GM03348 (cell line): ENCODE measurements at places on chromosomes 12 and 14.
A peak's percentile ranks its signal among the peaks of the same experiment; 100 is the strongest.

- no peak for DNase-seq
These were observed 1035.9 kb downstream of the TRHDE start for GRCh38 chr12:73308079-73308478.

DNA sequence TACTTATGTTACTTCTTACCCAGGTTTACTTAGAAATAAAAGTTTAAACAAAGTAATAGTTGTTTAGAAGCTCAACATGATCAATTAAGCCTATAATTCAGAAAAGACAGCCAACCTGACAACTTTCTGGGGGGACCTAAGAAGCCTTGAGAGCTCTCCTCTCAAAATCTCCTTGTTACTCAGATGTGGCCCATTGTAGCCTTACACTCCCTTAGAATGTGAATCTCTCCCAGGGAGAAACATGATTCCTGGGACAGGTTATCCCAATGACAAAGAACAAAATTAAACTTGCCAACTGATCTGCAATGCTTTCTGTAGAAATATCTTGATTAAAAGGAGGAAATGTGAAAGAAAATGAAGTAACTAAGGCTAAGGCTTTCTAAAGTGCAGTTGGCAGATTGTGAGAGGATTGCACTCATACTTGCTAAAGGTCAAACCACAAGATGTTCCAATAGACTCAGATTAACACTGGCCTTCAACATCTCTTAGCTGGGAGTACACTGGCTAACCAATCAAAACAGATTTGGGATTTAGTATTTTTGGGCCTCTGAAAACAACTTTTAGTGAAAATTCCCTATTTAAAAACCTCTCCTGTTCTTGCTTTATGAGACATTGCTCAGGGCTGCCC, 72.3 kb upstream of the TMX1 start:
- peak; percentile 37 for DNase-seq

DNA sequence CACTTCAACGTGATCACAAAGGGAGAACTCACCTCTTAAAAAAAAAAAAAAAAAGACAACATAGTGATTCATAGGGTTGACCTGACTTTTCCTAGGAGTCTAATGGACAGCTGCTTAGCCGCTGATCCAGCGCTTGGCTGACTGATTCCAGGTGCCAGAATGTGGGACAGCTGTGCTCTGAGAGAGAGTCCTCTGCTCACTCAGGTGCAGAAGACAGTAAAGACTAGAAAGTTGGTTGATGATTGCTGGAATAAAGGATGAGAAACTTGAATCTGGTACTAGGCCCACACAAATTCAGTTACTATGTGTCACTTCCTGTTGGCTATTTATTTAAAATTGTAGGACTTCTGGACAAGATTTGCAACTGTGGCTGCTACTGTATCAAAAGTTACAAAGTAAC, 229.4 kb downstream of the CHST11 start:
- DNase-seq, result peak; percentile 55

DNA sequence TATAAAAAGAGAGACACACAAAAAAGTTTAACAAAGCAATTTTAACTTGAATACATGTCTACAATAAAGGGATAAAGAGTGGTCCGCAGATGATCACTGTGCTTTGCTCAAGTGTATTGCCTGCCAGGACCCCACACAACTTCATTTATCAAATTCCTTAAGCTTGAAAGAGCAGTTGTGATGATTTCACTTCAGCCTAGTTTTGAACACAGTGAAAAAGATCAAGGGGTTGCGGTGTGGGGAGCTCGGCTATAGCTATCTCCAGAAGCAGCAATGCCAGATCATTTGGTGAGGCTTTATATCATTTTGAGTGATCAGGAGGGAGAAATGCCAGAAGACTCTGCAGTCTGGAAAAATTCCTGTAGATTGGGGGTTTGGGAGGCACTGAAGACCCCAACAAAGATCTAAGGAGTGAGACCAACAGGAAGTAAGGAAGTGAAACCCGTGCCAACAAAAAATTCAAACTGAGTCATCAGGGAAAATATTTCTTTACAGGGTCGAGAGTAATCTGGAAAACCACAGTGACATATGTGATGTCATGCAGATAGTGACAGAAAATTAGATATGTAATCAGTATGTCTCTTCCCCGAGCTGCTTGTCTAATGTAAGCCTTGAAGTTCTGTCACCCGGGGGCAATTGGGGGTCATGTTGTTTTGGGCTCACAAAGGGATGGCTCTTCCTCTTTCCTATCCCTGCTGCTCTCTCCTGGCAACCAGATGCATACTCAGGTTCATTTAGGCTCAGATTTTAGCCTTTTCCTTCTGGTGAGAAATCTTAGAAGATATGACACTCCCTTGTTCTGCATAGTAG, 221.8 kb downstream of the MSRB3 start:
- DNase-seq, result no peak

GRCh38 chr14:93132472-93133065, 16.8 kb upstream of the ITPK1 start:
- DNase-seq, result peak; percentile 44

DNA sequence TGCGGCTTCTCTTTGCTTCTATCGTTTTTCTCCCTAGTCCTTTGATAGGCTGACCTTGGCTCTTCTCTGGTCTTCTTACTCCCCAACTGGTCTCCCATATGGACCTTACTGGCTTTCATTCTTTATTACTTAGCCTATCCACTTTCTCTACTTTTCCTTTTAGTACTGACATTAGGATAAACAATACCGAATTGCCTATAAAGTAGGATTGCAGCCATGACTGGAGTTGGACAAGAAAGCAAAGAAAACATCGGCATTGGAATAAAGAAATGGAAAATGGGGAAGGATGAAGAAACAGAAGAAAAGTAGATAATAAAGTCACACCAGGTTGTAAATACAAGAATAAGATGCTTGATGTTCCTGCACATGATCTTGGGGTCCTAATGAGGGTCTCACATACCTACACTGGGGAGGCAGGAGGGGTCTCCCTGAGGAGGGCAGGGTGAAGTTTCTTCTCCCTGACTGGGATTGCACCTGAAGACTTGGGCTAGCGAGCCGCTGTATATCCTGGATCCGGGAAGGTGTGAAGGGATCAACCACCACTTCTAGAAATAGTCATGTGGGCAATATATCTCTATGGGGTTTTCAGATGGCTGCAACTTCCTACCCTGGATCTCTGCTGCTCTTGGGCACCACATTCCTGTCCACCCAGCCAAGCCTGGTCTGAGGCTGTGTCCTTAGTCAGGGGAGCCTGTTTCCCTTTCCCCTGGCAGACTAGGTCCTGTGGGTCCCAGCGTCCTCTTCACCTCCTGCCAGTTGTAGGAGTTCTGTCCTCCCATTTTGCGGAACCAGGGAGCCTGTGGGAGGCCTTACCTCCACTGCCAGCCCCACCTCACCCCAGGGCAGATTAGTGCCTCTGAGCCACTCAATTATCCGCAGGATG, 13.1 kb downstream of the NKX2-1 start:
- no peak for DNase-seq

GRCh38 chr14:72801381-72801812, 92.5 kb downstream of the DPF3 start:
- DNase-seq, result peak; percentile 65

GRCh38 chr14:61710853-61711817, 15.8 kb downstream of the HIF1A start:
- DNase-seq, result no peak
